ENCODE measurements at places on chromosomes 13 and 19. TPM values are rescaled to one million over a fixed set of nuclear protein-coding genes. Genes with fewer than 3 reads are reported as not detected.

Gene LYPD4
- total RNA-seq, result not detected

Gene EVI5L
- 10.6 TPM for total RNA-seq

Gene TRPC4
- 1.2 TPM for total RNA-seq

Gene CYP2S1
- total RNA-seq, result 147 TPM

Gene ZNF787
- 19.0 TPM for total RNA-seq

DNA sequence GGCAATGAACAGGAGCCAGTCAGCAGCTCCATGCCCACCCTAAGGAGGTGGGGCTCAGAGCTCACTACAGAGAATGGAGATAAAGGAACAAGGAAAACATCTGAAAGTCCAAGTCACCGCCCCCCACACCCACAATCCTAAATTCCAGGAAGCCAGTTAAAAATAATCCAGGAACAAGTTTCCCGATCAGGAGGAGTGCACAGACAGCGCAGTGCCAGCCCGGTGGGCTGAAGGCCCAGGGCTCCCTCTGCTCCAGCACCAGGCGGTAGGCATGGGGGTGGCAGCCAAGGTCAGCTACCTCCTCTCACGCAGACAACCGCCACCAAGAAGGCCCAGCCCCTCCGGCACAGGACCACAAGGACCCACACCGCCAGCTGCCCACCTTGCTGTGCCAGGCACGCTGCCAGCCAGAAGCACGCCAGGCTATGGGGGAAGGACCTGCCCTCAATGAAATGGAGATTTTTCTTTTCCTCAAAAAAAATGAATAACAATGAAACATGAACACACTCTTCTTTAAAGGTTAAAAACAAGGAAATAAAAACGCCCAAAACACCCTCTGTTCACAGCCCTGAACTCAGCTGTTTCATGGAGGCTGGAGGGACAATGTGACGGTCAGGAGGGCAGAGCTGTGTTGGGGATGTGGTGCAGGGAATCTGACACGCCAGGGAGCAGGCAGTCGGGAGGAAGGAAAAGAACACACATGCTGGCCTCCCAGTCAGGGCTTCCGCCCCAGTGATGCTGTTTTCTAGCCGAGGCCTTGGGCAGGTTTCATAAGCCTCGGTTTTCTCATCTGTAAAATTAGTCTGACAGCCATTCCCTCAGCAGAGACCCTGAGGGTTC is 11.0 kb downstream of the STK24 start:
- no peak for DNase-seq
- no peaks in the 10 kb centered on the region for H3K36me3 ChIP-seq
- no peak overlapping the region for H3K4me3 ChIP-seq

- DNase-seq, result peak; percentile 33
- no peaks in the 10 kb centered on the region for H3K4me1 ChIP-seq
- peaks cover 28% of the 10 kb centered on the region for H3K36me3 ChIP-seq
- no peak overlapping the region for H3K27ac ChIP-seq
Observed at GRCh38 chr13:113531041-113531873, 40.7 kb upstream of the DCUN1D2 start.

- DNase-seq, result no peak
- H3K27me3 ChIP-seq, result no peaks in the 10 kb centered on the region
- no peak overlapping the region for H3K27ac ChIP-seq
- no peaks in the 10 kb centered on the region for H3K4me1 ChIP-seq
Observed at GRCh38 chr13:111992911-111993310, 74.0 kb upstream of the SOX1 start.

- peaks cover 13% of the 10 kb centered on the region for H3K36me3 ChIP-seq
- peak overlapping the region; percentile 79 for H3K27ac ChIP-seq
- no peak overlapping the region for H3K4me3 ChIP-seq
Observed at GRCh38 chr19:35117799-35118198, 2.2 kb downstream of the FXYD3 start.

DNA sequence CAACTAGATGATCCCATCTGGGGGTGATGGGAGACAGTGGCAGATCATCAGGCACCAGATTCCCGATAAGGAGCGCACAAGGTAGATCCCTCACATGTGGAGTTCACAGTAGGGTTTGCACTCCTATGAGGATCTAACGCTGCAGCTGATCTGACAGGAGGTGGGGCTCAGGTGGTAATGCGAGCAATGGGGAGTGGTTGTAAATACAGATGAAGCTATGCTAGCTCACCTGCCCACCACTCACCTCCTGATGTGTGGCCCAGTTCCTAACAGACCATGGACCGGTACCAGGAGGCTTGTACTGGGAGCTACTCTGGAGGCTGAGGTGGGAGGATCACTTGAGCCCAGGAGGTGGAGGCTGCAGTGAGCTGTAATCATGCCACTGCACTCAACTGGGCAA is 34.8 kb downstream of the VAV1 start:
- no peaks in the 10 kb centered on the region for H3K4me1 ChIP-seq
- H3K27me3 ChIP-seq, result no peaks in the 10 kb centered on the region
- DNase-seq, result no peak
- H3K27ac ChIP-seq, result no peak overlapping the region
- no peaks in the 10 kb centered on the region for H3K36me3 ChIP-seq
- H3K4me3 ChIP-seq, result no peak overlapping the region

DNA sequence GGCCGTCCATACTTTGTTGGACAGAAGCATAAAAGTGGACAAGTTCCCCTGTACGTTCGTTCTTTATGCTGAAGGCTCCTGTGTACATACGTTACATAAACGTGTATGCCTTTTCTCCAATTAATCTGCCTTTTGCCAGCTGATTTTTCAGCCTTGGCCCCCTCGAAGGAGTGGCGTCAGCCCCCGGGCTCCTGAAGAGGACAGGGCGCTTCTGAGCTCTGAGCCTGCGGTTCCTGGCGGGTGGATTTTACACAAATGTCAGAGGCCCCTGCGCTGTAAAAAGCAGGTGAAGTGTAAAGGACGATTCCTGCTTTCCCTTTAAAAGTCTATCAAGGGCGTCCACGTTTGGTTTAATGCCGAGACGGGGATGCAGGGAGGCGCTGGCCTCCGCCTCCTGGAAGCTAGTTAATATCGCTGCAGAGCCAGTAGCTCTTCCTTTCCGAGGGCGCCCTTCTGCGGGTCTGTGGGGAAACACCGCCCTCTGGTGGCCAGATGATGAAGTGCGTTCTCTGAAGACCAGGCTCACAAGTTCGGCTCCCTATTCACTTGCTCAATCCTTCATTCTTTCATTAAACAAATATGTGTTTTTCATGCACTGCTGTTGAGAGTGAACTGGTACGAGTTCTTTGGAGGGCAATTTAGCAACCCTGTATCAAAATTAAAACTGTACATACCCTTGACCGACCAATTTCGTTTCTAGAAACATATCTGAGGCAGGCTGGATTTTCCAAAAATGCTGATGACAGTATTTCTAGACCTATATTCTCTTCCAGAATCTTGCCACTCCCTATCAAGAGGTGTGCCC is 62.0 kb downstream of the GPR12 start:
- H3K4me1 ChIP-seq, result no peaks in the 10 kb centered on the region
- peak; percentile 65 for DNase-seq
- no peaks in the 10 kb centered on the region for H3K27me3 ChIP-seq
- H3K27ac ChIP-seq, result no peak overlapping the region
- H3K36me3 ChIP-seq, result no peaks in the 10 kb centered on the region
- H3K4me3 ChIP-seq, result no peak overlapping the region
